ENCODE measurements at places on chromosomes 2 and 18.

GRCh38 chr2:172562298-172562697 lies 6.4 kb downstream of the PDK1 start:
- DNase-seq: no peak

DNA sequence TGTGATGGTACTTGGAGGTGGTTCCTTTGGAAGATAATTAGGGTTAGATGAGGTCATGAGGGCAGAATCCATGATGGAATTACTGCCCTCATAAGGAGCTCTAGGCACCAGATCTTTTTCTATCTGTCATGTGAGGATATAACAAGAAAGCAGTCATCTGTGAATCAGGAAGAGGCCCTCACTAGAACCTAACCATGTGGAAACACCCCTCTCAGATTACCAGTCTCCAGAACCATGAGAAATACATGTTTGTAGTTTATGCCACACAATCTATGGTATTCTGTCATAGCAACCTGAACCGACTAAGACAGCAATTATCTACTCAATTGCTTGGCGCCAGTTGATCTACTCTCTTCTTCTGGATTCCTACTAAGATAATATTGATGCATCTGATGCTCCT lies 2.4 kb upstream of the SERPINB10 start:
- no peak for DNase-seq

GRCh38 chr2:155599834-155600233 lies 732.7 kb downstream of the NR4A2 start:
- DNase-seq: no peak

- DNase-seq: no peak
Observed at GRCh38 chr18:52082246-52082645, 257.8 kb upstream of the DCC start.

- DNase-seq: no peak
Observed at GRCh38 chr18:32877371-32877770, 104.5 kb upstream of the KLHL14 start.

DNA sequence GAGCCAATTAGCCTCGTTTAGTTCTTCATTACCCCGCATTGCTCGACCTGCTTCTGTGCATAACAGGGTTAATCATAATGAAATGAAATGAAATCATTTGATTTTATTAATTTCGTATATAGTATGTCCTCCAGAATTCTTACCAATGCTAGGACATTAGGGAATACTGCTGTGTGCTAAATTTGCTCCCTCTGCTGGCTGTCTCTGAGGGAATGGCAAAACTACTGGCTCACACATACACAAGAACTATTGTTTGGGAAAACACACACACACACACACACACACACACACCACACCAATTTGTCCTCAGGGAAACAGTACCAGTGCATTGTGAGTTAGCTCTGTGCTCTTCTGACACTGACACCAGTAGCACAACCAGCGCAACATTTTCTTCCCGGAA lies 273.3 kb upstream of the TCF4 start:
- DNase-seq: peak; percentile 16

- DNase-seq: no peak
Observed at GRCh38 chr18:67081482-67082211, 434.9 kb downstream of the DSEL start.

DNA sequence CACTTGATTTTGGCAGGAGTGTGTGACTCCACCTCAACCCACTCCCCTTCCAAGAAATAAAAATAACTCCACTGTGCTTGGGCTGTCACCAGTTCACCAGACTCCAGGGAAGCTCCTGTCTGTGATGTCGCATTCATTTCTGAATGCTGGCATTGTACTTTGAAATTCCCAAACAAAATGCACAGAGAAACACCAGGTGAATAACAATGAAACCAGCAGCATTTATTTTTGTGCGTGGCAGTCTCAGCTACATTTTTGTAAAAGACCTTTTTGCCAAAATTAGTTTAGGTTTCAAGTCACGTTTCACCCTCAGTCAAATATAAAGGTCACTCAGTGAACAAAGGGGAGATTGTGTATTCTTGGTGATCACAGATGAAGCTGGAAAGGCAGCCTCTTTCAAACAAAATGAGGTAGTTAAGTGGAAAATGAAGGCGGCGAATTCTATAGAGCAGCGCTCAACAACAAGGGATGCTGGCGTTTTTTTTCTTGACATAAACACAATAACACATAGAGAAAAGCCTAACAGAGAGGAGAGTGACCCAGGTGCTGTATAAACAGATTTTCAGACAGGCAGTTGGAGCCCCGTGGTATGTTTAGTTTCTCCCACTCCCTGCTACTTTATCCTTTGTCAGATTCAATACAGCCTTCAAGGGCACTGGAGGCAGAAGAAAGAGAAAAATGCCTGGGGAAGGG lies 210.3 kb upstream of the GCFC2 start:
- no peak for DNase-seq

DNA sequence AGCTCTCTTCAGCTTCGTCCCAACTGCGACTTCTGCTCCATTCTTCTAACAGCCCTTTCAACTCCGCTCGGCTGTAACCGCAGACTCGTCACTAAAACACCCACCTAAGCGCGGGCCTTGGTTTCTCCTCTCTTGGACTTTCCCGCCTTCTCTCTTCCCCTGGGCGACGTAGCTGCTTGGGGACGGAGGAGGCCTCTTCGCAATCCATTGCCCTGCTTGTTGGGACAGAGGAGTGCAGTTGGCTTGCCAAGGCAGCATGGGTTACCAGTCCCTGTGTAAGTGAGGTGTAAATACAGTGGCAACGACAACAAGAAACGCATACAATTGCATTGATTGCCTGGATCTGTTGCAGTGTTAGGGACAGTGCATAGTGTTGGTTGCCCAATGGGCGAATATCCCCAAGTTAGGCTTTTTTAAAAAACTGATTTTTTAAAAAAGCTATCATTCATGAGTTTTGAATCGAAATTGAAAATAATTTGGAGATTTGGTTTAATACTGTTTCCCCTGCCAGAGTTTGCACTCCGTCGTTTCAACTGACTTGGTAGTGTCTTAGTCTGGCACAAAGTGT lies 484 bp upstream of the DARS1 start:
- no peak for DNase-seq

GRCh38 chr2:184879671-184880070 lies 281.3 kb downstream of the ZNF804A start:
- no peak for DNase-seq

DNA sequence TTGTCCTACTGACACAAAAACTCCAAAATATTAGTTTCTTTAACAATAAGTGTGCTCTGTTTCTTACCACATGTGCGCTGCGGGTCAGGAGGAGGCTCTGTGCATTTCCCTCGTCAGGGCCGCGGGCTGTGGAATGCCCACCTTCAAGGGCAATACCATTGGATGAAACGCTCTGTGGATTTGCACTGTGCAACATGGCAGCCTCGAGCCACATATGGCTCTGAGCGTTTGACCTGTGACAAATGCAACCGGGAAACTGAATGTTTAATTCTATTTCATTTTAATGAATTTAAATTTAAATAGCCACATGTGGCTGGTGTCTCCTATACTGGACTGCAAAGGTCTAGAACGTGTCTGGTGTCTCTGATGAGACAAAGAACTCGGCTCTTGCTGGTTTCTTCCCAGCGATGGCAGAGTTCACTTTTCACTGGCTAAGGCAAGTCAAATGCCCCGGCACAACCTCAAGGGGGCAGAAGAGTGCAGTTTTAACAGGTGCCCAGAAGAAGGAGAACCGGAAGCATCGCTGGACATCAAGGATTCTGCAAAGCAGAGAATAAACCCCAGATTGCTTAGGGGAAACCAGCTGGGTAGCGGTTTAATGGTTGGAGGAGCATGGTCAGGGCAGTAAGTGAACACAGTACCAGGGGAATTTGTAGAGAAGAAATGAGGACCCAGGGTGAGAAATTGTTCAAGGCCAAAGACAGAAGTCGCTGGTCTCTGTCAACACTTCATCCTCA lies 37.0 kb upstream of the TMEM18 start:
- peak; percentile 65 for DNase-seq

- DNase-seq: no peak
Observed at GRCh38 chr2:107607473-107607872, 219.2 kb upstream of the RGPD4 start.

DNA sequence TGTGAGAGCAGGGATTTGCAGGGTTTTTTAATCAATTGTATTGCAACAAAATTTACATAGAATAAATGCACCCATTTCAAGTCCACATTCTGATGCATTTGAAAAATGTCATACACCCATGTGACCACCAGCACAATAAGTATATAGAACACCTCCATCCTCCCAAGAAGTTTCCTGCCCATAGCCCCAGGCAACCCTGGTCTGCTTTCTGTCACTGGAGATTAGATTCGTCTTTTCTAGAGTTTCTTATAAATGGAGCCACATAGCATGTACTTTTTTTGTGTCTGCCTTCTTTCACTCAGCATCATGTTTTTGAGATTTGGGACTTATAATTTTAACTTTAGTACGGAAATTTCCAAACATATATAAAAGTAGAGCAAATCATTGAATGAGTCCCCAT lies 127.2 kb upstream of the EPAS1 start:
- no peak for DNase-seq

DNA sequence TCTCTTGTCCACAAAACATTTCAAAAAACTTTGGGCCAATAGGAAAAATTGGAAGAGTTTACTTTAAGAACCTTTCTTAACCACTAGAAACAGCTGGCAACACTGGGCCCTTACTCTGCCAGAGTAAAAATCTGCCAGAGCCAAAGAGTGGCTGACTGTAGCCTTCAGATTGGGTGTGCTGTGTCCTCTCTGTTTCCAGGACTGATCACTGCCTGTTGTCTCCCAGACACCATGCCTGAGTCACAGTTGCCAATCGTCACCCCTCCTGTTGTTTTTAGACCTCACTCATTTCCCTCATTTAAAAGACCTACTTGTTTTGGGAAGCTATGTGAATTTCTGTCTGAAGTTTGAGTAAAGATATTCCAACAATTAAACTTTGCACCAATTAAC lies 159.1 kb downstream of the PPP1R1C start:
- no peak for DNase-seq

GRCh38 chr2:173866874-173867618 lies 98.1 kb downstream of the SP3 start:
- no peak for DNase-seq

DNA sequence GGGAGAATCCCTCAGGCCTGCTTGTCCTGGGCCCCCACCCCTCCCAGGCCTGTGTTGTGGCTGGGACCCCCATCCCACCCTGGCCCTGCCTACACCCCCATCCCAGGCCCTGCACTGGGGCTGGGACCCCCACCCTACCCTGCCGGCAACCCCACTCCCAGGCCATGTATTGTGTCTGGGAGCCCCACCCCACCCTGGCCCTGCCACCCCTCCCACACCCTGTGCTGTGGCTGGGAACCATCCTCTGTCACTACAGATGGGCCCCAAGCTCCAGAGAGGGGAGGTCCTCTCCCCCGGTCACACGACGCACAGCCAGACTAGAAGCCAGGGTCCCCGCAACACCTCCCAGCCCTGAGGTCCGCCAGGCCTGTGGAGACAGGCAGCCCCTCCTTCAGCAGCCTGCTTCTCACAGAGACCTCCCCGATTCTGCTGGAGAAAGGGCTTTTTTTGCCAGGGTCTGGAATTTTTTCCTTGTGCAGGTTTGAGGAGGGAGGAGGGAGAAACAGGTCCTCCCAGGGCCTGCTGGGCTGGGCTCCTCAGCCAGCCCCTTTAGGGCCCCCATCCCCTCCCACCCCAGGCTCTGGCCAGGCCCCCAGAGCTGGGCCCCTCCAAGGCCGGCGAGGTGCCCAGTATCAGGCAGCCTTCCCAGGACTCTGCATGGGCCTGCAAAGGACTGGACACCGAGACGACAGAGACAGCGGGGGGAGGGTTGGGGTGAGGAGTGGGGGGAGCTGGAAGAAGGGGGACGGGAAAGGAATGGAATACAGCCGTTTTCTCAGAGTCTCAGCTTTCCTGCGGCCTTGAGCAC lies 28.0 kb downstream of the KIF1A start:
- DNase-seq: no peak

- DNase-seq: no peak
Observed at GRCh38 chr2:72929010-72929409, 11.7 kb downstream of the EMX1 start.

- peak; percentile 59 for DNase-seq
Observed at GRCh38 chr2:187453078-187453641, 5.1 kb upstream of the CALCRL start.

DNA sequence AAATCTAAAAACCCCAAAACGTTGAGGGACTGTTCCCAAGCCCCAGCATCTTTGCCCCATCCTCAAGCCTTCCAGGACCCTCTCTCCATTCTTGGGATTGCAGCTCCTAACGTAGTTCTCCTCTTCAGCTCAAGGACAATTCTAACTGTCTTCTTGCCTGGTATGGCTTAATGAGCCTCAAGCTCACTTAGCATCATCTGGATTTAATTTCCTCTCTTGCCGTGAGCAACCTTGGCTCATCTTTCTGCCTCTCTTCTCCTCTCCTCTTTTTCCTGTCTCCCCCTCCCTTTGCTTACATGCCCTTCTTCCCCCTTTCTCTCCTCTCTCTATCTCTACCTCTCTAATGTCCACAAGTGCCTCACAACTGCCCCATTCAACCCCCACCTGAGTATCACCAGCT lies 44.2 kb downstream of the TACR1 start:
- no peak for DNase-seq

GRCh38 chr2:234528410-234529148 lies 31.7 kb upstream of the ARL4C start:
- DNase-seq: no peak

- DNase-seq: no peak
Observed at GRCh38 chr2:200278694-200279316, 27.7 kb upstream of the SPATS2L start.

GRCh38 chr2:40457837-40458236 lies 5.9 kb upstream of the SLC8A1 start:
- DNase-seq: no peak

DNA sequence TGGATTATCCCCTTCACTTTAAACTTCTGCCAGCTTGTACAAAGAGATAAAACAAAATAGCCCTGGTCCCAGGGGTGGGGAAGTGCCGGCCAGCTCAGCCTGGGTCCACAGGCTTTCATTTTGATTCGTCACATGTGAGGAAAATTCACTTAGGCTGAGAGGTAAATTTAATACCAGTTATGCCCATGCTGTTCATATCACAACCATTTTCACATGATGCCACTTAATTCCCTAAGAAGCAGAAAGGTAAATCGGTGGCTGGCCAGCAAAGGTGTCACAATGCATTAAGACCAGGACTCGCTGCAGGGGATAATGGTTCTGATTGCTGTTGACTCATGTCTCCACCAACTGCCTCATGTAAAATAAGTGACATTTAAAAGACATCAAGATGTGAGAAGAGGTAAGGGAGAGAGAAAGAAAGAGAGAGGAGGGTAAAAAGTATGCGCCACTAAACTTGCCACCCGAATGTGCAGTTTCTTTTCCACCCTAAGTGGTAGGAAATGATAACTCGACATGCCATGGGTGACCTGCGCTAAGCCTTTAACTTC lies 261.0 kb upstream of the SIX3 start:
- no peak for DNase-seq

DNA sequence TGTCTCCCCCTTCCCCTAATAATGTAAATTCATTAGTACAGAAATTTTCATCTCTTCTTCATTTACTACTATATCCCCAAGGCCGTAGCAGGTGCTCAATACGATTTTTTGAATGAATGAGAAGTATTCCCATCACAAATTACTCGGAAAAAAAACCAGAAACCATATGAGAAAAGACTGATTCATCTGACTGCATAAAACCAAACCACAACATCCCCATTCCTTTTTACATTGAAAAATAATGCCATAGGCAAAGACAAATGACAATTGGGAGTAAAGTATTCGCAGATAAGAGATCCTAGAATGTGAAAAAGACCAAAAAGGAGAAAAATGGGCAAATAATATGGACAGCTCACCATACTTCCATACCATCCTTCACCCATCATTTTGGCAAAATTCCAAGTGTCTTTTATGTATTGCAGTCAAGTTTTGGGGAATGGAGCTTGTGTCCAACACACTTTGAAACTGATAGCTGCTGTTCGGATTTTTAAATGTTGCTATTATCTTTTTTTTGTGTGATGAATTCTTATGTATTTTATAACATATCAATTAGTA lies 1.5 kb downstream of the ZC3H8 start:
- no peak for DNase-seq
